ENCODE measurements at places on chromosomes 5 and 9.

GRCh38 chr9:124812441-124812876 lies 35.5 kb downstream of the OLFML2A start:
- DNase-seq: no peak

- peak; percentile 48 for DNase-seq
These were observed 1.3 kb downstream of the CD74 start for GRCh38 chr5:150411245-150411979.

- no peak for DNase-seq
These were observed 58.5 kb downstream of the MLANA start for GRCh38 chr9:5949103-5949699.

GRCh38 chr9:106684940-106685695 lies 177.8 kb upstream of the ZNF462 start:
- no peak for DNase-seq

DNA sequence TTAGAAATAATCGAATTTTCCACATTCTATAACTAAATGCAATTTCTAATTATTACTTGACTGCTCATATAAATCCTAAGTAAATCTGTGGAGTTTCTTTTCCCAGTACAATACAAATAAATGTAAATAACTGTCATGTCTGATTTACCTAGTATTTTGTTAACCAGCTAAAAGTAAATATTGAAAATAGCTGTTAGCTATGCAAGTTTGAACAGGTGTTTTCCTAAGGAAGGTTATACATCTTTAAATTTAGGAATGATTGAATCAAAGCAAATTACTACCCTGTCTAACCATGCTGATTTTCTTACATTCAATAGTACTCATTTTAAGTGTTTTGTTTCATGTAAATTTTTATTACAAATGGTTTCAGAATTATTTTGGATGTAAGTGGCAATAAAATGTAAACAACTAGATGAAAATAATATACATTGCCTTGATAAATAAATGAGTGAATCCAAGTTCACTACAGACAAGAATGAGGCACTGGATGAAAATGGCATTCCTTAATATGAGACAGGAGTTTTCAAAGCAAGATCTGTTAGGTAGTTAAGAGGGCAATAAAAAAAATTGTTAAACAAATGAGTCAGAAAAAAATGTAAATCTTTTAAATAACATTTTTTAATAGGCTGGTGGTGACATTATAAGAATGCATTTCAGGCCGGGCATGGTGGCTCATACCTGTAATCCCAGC lies 15.8 kb downstream of the MCIDAS start:
- no peak for DNase-seq

GRCh38 chr9:77978086-77978781 lies 53.4 kb downstream of the GNAQ start:
- no peak for DNase-seq

DNA sequence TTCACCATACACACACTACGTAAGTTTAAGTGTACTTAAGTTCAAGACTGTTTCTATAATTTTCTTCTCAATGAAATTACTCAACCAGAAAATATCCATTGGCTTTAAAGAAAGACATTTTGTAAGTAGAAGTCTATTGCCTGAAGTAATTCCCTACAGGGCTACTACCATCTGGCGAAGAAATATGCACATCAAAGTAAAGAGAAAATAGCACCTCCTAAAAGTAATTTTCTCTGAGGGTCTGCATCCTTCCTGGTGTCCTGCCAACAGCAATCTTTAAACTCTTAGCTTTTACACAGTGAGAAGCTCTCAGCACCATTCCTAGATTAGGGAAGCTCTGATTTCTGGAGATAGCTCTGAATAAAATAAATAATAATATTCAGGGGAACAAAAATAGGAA lies 498.5 kb upstream of the TYRP1 start:
- no peak for DNase-seq

DNA sequence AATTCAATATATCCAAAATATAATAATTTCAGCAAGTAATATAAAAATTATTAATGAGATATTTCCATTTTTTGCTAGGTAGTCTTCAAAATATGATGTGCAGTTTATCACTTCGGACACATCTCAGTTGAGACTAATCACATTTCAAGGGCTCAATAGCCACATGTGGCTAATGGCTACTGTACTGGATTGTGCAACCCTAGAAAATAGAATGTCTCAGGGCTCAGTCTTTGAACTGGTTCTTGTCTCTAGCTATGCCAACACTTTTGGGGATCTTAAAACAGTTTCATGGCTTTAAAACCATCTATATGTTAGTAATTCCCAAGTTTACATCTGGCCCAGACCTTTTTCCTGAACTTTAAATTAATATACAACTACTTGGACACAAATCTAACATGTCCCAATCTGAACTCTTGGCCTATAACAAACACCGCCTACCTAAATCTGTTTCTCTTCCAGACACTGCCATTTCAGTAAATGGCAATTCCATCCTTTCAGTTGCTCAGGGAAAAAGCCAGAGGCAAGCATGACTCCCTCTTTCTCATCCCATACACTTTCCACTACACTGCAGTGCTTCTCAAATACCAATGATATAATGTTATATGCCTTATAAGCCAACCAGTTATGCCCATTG lies 18.8 kb downstream of the PTAR1 start:
- no peak for DNase-seq

DNA sequence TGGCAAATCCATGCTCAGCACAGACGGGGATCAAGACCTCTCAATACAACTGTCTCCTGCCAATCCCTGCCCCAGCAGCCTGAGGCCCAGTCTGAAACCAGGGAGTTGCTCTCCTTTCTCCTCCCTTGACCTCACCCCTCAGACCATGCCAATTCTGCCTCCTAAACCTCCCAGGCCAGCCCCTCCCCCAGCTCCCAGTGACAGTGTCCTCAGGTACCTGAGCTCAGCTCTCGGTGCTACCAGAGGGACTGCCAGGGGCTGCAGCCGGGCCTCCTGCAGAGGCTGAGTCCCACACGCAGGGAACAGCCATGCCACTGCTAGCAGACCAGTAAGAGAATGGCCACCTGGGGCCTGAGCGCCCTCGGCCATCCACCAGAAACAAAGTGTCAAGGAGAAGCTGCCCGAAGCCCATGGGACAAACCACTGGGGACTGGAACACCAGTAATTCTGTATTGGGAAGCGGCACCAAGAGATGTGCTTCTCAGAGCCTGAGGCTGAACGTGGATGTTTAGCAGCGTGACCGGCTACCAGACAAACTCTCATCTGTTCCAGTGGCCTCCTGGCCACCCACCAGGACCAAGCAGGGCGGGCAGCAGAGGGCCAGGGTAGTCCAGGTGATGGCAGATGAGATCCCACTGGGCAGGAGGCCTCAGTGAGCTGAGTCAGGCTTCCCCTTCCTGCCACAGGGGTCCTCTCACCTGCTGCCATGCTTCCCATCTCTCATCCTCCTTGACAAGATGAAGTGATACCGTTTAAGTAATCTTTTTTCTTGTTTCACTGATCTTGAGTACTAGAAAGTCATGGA lies 557 bp upstream of the IL3 start:
- DNase-seq: no peak

DNA sequence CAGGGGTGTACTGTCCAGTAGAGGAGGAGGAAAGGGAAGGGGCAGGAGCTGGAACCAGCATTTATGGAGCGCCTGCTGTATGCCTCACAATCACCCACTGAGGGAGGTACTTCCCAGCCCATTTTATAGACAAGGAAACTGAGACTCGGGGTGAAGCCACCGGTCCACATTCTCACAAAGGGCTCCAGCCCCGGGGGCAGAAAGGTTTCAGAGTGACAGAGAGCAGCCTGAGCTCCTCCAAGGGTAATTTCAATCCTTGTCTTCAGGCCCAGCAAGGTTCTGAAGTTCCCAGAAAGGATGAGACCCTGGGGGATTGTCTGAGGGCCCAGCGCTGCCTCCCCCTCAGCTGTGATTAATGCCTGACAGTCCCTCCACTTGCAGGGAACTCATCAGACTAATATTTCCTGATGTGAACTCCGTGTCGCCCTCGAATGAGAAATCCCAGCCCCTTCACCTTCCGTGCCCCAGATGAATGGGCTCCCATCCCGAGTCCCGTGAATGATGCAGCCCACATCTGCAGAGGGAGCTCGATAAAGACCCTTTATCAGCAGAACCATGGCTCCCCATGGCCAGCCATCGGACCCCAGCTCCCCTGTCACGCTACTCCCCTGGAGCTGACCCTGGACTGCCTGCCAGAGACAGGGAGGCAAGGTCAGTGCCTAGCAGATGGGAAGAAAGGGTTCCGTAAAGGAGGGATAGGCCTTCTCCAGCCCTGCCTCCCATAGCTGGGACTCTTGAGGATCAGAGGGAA lies 32.1 kb upstream of the MVB12B start:
- DNase-seq: no peak

DNA sequence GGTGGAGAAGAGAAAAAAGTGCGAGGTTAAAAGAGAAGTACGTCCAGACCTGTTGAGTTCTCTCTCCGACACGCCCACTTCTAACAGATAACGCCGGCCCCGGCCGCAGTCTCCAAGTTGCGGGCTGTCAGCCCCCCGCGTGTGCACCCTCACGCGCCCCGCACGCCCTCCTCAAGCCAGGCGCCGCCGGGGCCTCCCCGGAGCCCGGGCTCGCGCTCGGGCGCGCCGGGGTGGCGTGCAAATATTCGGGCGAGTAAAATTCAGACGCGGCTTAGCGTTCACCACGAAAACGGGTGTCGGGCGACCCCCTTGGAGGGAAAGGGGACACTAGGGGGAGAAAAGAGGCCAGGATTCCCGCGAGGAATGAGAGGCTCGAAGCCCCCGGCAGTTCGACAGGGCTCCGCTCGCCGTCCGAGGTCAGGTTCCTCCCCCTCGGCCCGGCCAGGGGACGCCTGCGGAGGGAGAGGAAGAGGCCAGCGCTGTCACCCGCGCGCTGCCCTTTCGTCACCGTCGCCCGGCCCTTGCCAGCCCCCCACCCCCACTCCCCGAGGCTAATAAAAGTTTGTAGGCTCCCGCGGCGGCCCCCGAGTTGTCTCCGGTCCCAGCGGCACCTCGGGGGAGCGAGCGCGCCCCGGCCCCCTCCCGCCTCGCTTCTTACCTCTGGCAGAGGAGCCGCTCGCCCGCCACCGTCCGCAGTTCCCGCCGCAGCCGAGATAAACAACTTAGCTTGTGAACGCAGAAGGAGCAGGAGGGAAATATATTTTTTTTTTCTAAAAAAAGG lies 743 bp downstream of the NR3C1 start:
- DNase-seq: no peak

GRCh38 chr9:101966691-101967090 lies 228.2 kb upstream of the GRIN3A start:
- no peak for DNase-seq

- no peak for DNase-seq
These were observed 107.7 kb downstream of the GDA start for GRCh38 chr9:72256931-72257330.

DNA sequence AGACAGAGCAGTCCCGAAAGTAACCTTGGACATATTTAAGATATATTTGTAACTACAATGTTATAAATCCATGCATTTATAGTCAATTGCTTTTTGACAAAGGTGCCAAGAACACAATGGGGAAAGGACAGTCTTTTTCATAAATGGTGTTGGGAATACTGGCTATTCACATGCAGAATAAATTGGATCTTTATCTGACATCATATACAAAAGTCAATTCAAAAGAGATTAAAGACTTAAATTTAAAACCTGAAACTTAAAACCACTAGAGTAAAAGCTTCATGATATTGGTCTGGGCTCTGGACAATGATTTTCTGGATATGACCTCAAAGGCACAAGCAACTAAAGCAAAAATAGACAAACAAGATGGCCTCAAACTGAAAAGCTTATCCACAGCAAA lies 950.7 kb upstream of the TYRP1 start:
- DNase-seq: no peak

DNA sequence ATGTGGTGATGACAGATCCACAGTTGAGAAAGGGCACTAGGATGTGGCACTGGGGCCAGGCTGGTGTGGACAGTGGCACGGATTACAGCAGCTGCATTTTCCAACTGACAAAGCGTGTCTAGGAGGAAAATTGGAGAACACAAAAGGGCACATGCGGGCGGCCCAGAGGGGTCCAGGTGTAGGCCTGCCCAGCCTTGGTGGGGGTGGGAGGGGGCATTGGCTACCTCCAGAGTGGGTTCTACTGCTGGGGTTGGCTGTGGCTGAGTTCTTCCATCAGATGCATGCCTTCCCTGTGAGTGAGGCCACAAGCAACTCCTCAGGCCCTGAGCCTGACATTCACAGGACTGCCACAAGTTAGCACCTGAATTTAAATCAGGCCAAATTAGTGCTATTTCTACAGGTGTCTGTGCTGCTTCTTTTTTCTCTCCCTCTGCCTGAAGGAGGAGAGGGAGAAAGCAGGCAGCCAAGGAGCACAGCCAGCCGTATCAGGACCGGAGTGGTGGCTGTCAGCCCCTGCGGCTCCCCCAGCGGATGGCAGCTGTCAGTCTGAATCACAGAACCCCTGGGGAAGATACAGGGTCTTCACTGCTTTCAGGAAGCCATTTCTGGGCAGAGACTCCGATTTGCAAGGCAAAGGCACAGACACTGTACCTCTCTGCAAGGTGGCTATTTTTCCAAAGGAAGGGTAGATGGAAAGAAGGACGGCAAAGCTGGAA lies 464.2 kb downstream of the SPOCK1 start:
- no peak for DNase-seq

- no peak for DNase-seq
These were observed 58.6 kb downstream of the THBS4 start for GRCh38 chr5:80093796-80094195.

GRCh38 chr9:2093920-2094597 lies 78.9 kb downstream of the SMARCA2 start:
- DNase-seq: no peak

- no peak for DNase-seq
These were observed 42.8 kb downstream of the AMBP start for GRCh38 chr9:114035221-114035844.

DNA sequence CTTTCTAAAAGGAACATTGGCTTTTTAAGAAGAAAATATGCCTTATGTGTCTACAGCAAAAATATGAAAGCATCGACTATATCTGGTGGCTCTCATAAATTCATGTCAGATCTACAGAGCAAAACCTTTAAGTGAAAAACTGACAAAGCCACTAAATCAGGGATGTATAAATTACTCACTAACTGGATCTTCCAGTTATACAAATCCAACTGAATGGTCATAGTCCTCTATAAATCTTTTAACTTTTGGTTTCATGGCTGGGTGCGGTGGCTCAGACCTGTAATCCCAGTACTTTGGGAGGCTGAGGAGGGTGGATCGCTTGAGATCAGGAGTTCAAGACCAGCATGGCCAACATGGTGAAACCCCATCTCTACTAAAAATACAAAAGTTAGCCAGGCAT lies 29.2 kb upstream of the GZMA start:
- DNase-seq: no peak

DNA sequence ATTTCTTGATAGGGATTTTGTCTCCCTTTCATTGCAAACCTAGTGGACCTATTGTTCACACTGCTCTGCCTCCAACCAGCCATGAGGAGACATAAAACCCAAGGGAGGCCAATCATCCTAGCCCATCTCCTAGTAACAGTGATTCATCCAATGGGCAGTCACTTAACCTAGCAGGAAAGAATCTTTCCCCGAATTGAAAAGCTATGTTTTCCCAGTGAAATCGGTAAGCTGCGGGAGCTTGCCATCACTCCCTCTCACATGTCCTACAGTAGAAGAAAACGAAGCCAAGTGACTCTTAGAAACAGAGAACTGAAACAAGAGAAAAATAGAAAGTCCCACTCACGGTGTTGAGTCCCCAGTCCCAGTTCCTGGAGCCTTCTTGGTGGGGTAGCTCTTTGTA lies 123.3 kb downstream of the SUSD1 start:
- DNase-seq: no peak

Measured in activated CD8-positive, alpha-beta memory T cell treated with anti-CD3 and anti-CD28 coated beads for 1 hour (primary cell).